Calu3 (cell line): ENCODE measurements at places on chromosomes 11 and 22. TPM values are rescaled to one million over a fixed set of nuclear protein-coding genes. Genes with fewer than 3 reads are reported as not detected.

DNA sequence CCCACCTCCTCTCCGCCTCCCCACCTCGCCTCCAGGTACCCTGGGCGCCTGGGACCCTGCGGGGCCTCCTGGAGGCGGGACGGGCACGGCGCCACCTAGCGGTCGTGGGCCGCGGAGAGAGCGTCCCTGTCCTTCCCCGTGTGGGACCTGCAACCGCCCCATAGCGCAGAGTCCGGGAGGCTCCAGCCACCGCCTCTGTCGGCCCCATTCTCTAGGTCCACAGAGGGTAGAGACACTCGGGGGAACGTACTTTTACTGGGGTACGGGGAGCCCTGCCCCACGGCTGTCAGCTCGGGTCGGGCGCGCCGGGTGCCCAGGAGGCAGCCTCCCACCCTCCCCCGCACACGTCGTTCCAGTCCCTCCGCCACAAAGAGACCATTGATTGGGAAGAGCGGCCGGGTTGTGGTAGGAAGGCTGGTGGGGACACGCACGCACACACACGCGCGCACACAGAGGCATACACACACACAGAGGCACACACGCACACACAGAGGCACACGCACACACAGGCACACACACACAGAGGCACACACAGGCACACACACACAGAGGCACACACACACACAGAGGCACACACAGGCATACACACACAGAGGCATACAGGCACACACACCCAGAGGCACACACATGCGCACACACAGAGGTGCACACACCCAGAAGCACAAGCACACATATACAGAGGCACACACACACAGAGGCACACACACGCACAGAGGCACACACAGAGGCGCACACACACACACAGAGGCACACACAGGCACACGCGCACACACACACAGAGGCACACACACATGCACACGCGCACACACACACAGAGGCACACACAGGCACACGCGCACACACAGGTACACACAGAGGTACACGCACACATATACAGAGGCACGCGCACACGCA is 12.6 kb upstream of the NECTIN1 start:
- peaks cover 28% of the 10 kb centered on the region for H3K27me3 ChIP-seq
- no peaks in the 10 kb centered on the region for H3K4me1 ChIP-seq
- no peak overlapping the region for H3K4me3 ChIP-seq
- no peak overlapping the region for H3K27ac ChIP-seq
- peaks cover 3% of the 10 kb centered on the region for H3K36me3 ChIP-seq
- DNase-seq: peak; percentile 48

- H3K4me3 ChIP-seq: no peak overlapping the region
- peak; percentile 44 for DNase-seq
- H3K36me3 ChIP-seq: no peaks in the 10 kb centered on the region
- no peak overlapping the region for H3K27ac ChIP-seq
- peaks cover 10% of the 10 kb centered on the region for H3K4me1 ChIP-seq
These were observed 24.1 kb downstream of the KCNE3 start for GRCh38 chr11:74443071-74443864.

DNA sequence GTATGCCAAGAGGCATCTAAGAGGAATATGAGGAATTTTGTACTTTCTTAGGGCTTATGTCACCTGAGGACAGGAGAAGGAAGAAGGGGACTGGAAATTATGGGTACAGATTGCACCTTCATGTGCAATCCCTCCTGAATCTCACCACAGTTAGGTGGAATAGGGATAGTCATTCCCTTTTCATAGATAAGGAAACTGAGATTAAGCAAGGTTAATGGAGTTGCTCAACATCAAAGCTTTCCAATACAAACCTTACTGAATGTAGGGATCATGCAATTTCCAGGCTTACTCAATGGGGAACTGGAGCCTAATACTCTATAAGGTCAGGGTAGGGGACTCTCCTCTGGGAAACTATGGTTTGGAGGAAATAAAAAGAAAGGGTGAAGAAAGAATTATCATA is 133.0 kb downstream of the C11orf87 start:
- H3K27ac ChIP-seq: no peak overlapping the region
- DNase-seq: no peak
- no peaks in the 10 kb centered on the region for H3K27me3 ChIP-seq
- H3K4me1 ChIP-seq: no peaks in the 10 kb centered on the region

GRCh38 chr11:102419181-102419580 is 33.4 kb downstream of the TMEM123 start:
- H3K27me3 ChIP-seq: no peaks in the 10 kb centered on the region

- H3K27me3 ChIP-seq: no peaks in the 10 kb centered on the region
- H3K4me1 ChIP-seq: no peaks in the 10 kb centered on the region
- no peaks in the 10 kb centered on the region for H3K36me3 ChIP-seq
- no peak overlapping the region for H3K27ac ChIP-seq
- H3K4me3 ChIP-seq: no peak overlapping the region
These were observed 8.1 kb upstream of the OR10W1 start for GRCh38 chr11:58276151-58276550.

- H3K27ac ChIP-seq: no peak overlapping the region
- peaks cover 32% of the 10 kb centered on the region for H3K4me1 ChIP-seq
- no peak overlapping the region for H3K4me3 ChIP-seq
- no peak for DNase-seq
- H3K27me3 ChIP-seq: no peaks in the 10 kb centered on the region
These were observed 40.9 kb downstream of the TCF20 start for GRCh38 chr22:42229455-42230149.

- H3K36me3 ChIP-seq: no peaks in the 10 kb centered on the region
- DNase-seq: no peak
- H3K27me3 ChIP-seq: no peaks in the 10 kb centered on the region
These were observed 101.2 kb upstream of the TIMP3 start for GRCh38 chr22:32700191-32700882.

DNA sequence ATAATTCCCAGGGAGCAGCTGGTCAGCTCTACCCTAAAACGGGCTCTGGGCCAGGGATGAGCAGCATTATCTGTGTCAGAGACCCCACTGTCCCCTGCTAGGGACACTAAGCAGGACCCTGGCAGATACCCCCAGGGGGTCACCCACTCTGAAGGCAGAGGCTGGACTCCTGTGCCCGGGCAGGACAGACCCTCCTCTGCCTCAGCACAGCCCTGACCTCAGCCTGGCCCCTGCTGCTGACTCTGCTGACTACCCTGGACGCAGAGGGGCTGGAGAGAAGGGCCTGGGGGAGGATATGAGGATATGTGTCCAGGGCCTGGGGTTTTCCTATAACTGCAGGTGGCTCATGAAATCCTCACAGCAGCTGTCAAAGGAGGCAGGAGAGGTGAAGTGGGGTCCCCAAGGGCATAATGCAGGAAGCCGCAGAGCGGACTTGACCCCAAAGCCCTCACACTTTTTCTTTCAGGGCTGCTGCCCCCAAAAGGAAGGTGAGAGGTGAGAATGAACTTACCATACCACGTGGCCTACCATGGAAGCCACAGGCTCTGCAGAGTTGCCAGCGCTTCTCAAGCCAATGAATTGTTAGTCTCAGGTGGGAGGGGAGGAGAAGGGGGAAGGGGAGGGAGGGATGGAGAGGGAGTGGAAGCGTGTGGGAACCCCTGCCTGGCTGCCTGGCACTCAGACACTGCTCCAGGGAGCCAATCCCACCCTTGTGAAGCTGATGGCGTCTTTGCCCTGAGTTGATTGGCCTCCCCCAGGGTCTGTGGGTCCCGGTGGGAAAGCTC is 76.7 kb upstream of the WNT11 start:
- peaks cover 5% of the 10 kb centered on the region for H3K36me3 ChIP-seq
- H3K4me3 ChIP-seq: no peak overlapping the region
- DNase-seq: no peak
- H3K27ac ChIP-seq: no peak overlapping the region
- H3K27me3 ChIP-seq: peaks cover 78% of the 10 kb centered on the region

DNA sequence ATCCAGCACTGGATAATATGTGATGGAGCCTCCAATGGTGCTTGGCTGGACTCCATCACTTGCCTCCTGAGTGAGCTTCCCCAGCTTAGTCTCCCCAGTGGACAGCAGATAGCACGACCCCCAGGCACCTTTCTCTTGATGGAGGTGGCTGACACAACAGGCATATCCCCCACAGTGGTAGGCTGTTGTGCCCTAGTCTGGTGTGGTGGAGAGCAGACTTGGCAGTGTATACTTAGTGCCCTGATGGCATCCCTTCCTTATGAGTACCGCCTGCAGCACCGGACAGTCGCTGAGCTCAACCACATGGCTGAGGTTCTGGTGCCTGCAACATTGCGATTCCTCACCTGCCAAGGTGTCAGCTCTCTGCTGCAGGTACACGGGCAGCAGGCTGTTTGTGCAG is 50.1 kb downstream of the DNHD1 start:
- H3K27me3 ChIP-seq: no peaks in the 10 kb centered on the region
- no peak overlapping the region for H3K27ac ChIP-seq
- H3K4me1 ChIP-seq: no peaks in the 10 kb centered on the region
- peaks cover 13% of the 10 kb centered on the region for H3K36me3 ChIP-seq
- DNase-seq: no peak

DNA sequence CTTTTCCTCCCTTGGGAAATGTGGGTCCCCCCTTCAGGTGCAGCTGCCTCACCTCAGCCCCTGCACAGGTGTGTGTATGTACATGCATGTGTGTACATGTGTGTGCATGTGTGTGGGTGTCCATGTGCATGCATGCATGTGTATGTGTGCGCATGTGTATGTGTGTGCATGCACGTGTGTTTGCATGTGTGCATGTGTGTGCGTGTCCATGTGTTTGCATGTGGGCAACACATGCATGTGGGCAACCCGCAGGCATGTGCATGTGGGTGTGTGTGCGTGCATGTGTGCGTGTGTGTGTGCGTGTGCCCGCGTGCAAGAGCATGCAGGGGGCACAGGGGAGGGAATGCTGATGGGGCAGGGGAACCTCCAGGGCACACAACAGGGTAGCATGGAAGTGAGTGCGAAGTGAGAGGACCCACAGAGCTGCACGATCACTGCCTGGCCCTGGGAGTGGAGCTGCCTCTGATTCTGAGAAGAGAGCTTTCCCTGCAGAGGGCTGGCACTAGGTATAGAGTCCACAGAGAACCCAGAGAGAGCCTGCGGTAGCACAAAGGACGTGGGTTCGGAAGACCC is 14.6 kb upstream of the BAIAP2L2 start:
- no peak overlapping the region for H3K27ac ChIP-seq
- no peak for DNase-seq
- H3K27me3 ChIP-seq: no peaks in the 10 kb centered on the region
- H3K4me1 ChIP-seq: no peaks in the 10 kb centered on the region
- peaks cover 18% of the 10 kb centered on the region for H3K36me3 ChIP-seq

P2RY2 gene
- 1.6 and 2.3 TPM in 2 replicates for total RNA-seq

MPEG1 gene
- not detected in 2 replicates for total RNA-seq

ELFN2 gene
- total RNA-seq: 1.5 and 2.8 TPM in 2 replicates

KRTAP5-8 gene
- total RNA-seq: not detected in 2 replicates

KRTAP5-9 gene
- total RNA-seq: 0.56 TPM in 1 of 2 replicates, not detected in the other
